Inflammatory macrophage treated with lipopolysaccharide for 4 hours (primary cell): ENCODE measurements at places on chromosomes 2 and 18.

DNA sequence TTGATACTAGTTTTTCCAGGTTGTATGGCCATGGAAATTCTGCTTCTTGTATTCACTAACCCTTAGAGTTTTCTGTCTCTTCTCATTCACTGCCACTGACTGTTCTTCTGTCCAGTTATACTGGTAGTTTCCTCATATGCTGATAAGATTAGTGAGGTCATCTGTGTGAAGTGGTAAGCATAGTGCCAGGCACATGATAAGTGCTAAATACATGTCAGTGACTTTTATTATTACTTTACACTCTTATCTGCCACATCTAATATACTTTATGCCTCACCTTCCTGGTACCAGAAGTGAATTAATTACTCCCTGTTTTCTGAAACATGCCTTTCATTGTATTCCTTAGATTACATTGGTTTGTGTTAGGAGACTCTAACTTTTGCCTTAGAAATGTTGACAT, 91.3 kb downstream of the NBEAL1 start:
- peak; percentile 20 for DNase-seq

DNA sequence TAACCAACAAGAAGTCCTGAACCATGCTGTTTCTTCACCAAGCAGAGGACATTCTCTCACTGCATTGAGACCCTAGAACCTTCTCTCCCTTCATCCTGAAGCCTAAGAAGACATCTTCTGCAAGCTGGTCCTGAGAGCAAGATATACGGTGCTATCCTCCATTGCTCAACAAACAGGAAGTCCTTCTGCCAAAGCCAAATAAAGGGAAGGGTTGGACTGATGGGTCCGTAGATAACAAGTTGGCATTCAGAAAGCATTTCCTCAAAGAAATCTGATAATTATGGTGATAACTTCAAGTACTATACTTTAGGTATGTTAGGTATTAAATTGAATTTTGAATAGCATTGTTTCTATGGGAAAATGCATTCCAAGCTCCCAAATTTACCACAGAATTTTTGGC, 23.3 kb downstream of the GRB14 start:
- no peak for DNase-seq

- no peak for DNase-seq
Measured at GRCh38 chr2:161604901-161605300, 19.3 kb upstream of the SLC4A10 start.

DNA sequence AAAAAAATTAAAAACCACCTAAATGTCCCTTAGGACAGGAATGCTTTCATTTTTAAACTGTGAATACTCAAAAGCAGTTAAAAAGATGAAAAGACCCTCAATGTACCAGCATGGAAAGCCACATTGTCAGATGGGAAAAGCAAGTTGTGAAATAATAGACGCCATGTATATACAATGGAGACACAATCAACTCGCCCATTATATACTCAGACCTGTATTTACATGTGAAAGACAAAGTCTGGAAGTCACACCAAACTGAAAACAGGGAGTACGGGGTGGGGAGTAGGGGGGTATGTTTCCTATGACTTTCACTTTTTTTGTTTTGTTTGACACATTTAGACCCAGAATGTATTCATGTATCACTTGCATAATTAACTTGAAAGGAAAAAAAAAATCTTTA, 75.6 kb downstream of the CELF4 start:
- DNase-seq = no peak

DNA sequence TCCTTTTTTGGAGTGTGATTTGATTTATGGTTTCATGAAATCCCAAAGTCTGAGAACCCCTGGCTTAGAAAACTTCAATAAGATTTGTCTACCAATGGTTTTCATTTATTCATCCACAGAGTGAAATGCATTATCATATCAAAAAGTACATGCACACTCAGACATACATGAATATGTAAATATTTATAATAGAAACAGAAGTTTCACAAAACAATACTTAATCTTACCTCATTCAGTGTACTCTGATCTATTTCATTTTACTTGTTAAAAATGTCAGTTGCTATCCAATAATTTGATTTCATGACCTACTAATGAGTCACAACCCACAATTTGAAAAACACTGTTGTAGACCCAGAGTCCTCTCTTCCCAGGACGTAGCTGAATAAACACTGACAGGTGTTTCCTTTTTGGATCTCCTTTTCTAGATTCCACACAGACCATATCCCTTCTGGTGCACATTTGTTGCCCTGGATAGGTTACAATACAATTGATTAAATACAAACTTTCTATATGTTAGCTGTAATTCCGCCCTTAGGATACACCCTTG, 10.4 kb upstream of the CAVIN2 start:
- DNase-seq = no peak

GRCh38 chr2:20507166-20507692, 60.4 kb downstream of the RHOB start:
- DNase-seq = peak; percentile 83

GRCh38 chr18:39845106-39845505, 2109.9 kb upstream of the PIK3C3 start:
- no peak for DNase-seq

GRCh38 chr2:70958759-70959158, 19.7 kb upstream of the ANKRD53 start:
- no peak for DNase-seq

GRCh38 chr18:73645160-73645715, 502.4 kb downstream of the FBXO15 start:
- no peak for DNase-seq

- DNase-seq = no peak
Measured at GRCh38 chr2:27442920-27443282, 720 bp downstream of the KRTCAP3 start.

- DNase-seq = no peak
Measured at GRCh38 chr18:67290421-67290820, 226.1 kb downstream of the DSEL start.

DNA sequence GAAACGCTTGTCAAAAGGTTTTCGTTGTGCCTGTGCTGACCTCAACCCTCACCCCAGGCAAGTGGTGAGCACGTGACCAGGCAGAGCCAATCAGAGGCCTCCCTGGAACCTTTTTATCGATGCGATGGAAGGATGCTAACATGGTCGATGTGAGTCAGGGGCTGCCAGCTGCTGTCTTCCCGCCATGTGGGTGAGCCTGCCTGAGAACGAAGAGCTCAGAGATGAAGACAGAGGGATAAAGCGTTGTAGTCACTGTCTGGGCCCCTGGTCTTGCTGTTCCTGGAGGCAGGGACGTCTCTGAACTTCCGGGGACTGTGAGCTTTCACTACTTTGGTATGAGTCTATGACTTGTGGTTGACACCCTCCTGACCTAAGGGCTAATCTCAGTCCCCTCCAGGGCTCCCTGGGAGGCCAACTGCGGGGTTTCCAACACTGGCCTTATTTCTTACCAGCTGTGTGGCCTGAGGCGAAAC, 18.6 kb downstream of the DNMT3A start:
- DNase-seq = no peak

- peak; percentile 80 for DNase-seq
Measured at GRCh38 chr18:55322178-55322735, 265.7 kb downstream of the TCF4 start.

DNA sequence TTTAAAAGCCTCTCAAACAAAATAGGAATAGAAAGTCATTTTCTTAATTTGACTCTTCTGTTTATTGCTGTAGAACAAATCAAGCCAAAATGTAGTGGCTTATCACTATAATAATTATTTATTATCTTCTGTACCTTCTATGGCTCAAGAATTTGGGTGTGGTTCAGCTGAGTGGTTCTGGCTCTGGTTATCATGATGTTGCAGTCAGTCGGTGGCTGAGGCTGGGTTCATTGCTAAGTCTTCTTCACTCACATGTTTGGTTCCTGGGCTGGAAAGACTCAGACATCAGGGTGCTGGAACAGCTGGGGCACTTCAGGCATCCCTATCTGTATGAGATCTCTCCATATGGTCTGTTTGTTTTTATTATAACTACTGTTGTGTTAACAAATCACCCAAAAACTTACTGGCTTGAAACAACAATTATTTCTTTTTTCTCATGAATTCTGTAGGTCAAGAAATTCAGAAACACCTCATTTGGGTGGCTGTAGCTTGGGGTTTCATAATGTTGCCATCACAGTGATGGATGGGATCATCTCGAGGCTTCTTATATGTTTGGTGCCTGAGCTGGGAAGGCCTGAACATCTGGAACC, 242.6 kb upstream of the FBXO11 start:
- no peak for DNase-seq

GRCh38 chr18:80173060-80173459, 64.0 kb downstream of the ADNP2 start:
- DNase-seq = no peak

GRCh38 chr2:39128919-39129391, 8.1 kb upstream of the SOS1 start:
- peak; percentile 96 for DNase-seq

- DNase-seq = no peak
Measured at GRCh38 chr18:49251451-49251850, 209.0 kb downstream of the DYM start.

GRCh38 chr2:28142386-28142785, 250.3 kb upstream of the FOSL2 start:
- no peak for DNase-seq

DNA sequence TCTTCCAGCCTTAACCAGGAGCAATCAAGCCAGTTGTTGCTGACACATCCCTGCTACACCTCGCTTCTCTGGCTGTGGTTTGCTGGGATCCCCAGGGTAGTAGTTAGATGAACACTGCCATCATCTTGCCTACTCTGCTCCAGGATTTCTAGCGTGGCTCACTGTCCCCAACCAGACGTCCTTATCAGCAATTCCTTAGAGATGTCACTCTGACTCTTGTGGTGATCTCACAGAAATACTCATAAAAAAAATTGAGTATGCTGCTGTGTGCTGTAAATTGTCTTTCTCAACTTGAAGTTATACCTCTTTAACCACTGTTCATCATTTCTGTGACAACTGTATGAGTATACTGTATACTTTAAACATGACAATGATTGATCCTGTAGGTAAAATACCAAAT, 63.2 kb downstream of the PLCL1 start:
- DNase-seq = no peak

DNA sequence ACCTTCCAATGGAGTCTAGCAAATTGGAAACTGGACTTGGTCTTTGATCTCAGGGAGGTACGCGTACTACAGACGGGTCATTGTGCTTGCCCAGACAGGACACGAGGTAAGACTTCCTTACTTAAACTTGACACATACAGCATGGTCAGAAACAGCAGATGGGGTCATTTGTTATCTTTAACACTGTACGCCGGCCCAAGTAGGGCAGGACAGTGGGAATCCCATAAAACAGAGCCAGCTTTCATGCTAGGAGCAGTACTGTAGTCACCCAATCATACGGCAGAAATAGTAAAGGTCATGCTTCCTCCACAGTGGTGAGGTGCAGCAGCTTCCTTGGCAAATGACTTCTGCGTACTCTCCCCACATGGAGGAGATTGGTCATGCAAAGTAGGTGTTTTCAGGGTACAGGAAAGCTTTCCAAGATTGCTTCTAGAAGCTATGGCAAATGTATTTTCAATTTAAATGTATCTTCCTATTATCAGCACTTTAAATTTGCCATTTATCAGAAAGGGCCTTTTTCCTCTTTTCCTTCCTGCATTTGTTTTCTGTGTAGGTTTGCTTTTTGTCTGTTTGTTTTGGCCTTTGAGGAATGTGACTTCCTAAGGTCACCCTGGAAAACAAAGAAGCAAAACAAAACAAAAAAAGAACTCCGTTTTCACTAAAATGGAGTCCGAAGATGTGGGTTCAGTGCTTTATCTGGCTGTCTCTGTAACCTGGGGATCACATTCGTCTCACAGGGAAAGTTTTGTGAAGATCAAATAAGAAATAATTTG, 74.0 kb upstream of the DSG1 start:
- DNase-seq = no peak

- DNase-seq = no peak
Measured at GRCh38 chr2:95068256-95068655, 42.7 kb downstream of the MAL start.

DNA sequence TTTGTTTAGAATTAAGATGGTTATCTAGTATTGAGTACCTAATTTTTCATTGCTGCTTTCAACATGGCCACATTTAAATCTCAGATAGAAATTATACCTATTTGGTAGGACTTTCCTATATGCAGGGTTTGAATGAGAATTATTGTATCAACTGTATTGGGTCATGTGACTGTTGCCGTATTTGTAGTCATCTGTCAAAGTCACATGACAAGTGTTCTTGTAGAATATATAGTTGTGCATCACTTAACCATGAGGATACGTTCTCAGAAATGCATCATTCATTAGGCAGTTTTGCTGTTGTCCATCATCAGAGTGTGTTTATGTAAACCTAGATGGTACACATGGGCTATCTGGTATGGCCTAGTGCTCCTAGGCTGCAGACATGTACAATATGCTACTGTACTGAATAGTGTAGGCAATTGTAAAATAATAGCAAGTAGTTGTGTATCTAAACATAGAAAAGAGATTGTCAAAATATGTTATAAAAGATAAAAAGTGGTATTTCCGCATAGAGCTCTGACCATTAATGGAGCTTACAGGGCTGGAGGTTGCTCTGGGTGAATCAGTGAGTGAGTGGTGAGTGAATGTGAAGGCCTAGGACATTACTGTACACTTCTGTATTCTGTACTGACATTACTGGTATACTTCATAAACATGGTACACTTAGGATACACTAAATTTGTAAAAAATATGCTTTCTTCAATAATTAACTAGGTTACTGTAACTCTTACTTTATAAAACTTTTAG, 123.7 kb downstream of the MAP4K4 start:
- no peak for DNase-seq

- no peak for DNase-seq
Measured at GRCh38 chr2:238267884-238268680, 20.3 kb downstream of the PER2 start.

DNA sequence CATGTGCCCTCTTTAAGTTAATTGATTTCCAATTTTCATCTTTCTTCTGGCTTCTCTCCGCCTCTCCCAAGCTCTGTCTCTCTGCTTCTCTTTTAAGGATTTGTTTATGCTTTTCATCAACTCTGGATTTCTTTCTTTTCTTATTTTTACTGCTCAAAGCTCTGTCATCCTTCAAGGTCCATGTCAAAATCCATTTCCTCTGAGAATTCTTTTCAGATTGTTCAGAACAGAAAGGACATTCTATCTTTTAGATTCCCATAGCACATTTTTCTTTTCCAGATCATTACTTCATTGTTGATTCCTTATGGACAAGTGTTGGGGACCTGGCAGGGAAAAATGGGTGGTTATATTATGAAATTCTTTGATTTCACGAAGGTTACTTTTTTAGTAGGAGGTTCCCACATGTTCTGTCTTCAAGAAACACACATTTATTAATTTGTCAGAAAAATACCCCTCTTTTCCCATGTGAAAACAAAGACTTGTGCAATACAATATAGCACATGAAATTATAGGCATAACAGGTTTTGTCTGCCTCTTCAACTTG, 12.3 kb downstream of the PMAIP1 start:
- DNase-seq = no peak

- no peak for DNase-seq
Measured at GRCh38 chr18:48133671-48134251, 203.3 kb upstream of the SMAD2 start.

DNA sequence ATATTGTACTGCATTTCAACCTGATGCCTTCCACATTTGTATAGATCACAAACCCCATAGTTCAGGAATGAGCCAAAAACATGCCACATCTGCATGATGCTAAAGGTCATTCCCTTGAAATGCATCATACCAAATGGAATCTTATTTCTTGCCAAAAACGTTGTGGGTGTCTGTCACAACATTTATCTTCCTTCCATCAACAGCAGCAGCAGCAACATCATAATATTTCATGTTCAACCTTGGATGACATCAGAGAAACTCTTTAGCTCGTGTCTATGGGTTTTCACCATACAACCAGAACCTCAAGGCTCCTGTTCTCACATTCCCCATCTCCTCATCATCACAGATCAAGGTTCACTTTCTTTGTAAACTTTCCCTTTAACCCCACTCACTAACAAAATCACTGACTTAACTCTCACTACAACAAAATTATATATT, 221.3 kb upstream of the CTAGE1 start:
- no peak for DNase-seq
